ENCODE measurements at places on chromosomes 13 and 19.
A peak's percentile ranks its signal among the peaks of the same experiment; 100 is the strongest.

- no peak for DNase-seq
These were observed 160.6 kb downstream of the TUBA3C start for GRCh38 chr13:19020988-19021387.

DNA sequence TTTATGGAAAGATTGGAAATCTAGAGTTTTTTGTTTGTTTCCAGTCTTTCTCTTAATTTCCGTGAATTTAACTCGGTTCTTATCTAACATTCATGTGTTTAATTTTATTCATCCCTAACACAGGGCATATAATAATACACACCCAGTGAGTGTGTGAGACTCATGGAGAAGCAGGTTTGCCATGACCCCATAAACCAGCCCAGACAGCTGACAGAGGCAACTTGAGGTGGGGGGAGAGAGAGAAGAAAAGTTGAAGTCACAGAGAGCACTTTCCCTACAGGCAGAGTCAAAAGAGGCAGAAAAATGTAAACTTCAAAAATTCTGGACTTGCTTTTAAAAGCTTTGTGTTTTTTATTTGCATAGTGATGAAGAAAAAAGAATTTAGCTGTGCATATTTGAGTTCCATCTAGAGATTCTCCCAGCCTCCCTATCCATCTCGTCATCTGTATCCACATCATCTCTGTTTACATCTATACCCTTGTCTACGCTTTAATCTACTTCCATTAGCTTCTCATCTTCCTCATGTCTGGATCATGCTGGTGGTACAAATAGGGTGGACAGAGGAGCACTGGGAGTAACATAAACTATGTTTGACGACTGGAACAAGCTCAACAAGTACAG is 60.2 kb downstream of the THSD1 start:
- DNase-seq: no peak

GRCh38 chr19:52778811-52779210 is 7.8 kb downstream of the ZNF600 start:
- no peak for DNase-seq

DNA sequence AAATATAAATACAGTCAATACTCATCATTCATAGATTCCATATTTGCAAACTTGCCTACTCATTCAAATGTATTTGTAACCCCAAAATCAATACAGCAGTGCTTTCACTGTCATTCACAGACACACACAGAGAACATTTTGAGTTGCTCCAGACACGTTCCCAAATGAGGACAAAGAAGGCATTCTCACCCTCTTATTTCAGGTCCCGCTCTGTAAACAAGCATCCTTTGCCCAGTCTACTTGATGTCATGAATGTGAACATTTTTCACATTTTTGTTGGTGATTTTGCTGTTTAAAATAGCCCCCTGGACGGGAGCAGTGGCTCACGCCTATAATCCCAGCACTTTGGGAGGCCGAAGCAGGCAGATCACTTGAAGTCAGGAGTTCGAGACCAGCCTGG is 15.5 kb downstream of the C19orf47 start:
- no peak for DNase-seq

DNA sequence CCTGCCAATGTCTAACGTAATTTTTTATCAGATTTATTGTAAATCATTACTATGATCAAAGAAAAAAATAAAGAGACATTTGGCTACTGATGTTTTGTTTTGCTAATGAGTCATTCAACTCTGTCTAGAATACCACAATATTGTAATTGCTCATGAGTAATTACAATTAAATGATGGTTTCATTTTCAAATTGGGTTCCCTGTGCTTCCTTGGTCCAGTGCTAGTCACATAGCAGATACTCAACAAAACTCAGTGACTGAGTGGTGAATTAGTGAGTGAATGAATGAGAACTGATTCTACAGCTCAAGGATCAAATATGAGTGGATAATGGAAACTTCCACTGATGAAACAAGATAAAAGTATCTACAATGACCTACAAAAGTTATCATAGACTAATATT is 304.7 kb downstream of the POU4F1 start:
- DNase-seq: no peak

- DNase-seq: no peak
These were observed 997 bp upstream of the SAMD4B start for GRCh38 chr19:39341129-39341718.

GRCh38 chr19:46000491-46001246 is 5.4 kb downstream of the CCDC61 start:
- DNase-seq: no peak

DNA sequence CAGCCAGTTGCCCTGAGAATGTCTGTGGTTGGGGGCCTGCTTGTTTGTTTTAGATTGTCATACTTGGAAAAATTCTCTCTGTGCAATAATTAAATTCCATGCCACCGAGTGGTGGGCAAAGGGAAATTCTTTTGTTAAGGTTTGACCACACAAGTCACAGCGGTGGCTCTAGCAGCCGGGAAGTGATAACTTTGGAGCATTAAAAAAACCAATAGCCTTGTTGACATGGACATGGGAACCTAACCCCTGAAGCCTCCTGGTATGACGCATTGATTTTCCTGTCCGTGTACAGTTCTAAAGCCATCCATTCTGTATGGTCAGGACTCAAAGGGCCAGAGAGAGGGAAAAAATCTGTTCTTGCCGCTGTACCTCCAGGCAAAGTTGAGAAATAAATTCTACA is 384.9 kb upstream of the ZNF507 start:
- no peak for DNase-seq

DNA sequence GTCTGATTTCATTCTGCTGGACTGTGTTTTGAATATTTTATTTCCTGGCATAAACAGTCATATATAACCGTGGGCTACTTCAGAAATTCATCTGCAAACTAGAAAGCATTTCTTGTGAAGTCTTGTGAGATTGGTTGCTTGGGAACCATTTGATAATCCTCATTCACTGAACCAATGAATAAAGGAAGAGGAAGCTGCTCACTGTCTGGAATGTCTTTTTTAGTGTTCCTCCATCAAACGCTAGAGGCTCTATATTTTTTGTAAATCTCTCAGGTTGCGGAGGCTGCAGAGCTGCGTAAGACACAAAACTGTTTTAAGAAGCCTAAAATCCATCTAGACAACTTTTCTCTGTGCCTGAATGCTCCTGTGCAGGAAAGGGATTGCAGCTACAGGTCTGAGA is 18.7 kb upstream of the GPR12 start:
- DNase-seq: no peak

GRCh38 chr13:39685652-39686051 is 30.2 kb downstream of the COG6 start:
- no peak for DNase-seq

GRCh38 chr13:59494151-59494550 is 669.6 kb downstream of the DIAPH3 start:
- no peak for DNase-seq

DNA sequence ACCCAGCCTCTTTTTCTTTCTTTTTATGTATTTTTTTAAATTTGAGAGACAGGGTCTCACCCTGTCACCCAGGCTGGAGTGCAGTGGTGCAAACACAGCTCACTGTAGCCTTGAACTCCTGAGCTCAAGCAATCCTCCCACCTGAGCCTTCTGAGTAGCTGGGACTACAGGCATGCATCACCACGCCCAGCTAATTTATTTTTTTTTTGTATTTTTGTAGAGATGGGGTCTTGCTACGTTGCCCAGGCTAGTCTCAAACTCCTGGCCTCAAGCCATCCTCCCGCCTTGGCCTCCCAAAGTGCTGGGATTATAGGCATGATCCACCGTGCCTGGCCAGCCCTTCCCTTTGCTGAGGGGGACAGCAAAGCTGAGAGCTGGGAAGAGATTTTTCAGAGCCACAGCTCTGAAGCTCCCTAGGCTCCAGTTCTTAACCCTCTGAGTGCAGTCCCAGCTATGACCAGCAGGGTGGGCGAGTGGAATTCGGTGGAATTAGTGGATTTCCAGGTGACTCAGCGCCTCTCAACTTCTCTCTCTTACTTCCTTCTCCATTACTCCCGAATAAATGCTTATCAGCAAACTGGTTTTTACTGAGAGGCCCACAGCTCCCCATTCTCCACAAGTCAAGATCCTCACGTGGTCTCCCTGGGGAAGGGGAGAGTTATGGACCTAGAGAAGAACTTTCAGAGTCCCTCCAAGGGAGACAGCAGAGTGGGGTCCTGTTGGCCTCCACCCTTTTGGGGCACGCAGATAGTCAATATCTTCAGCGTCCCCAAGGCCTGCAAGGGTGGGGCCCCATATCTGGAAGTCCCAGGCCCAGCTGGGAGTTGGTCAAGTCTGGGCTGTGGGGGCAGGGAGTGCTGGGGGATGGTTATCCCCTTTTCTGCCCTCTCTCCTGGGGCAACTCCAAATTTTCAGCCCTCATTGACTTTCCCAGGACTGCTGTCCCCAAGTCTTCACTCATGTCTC is 1.2 kb downstream of the BLVRB start:
- no peak for DNase-seq

- no peak for DNase-seq
These were observed 16.9 kb upstream of the AP1M2 start for GRCh38 chr19:10603873-10604459.

DNA sequence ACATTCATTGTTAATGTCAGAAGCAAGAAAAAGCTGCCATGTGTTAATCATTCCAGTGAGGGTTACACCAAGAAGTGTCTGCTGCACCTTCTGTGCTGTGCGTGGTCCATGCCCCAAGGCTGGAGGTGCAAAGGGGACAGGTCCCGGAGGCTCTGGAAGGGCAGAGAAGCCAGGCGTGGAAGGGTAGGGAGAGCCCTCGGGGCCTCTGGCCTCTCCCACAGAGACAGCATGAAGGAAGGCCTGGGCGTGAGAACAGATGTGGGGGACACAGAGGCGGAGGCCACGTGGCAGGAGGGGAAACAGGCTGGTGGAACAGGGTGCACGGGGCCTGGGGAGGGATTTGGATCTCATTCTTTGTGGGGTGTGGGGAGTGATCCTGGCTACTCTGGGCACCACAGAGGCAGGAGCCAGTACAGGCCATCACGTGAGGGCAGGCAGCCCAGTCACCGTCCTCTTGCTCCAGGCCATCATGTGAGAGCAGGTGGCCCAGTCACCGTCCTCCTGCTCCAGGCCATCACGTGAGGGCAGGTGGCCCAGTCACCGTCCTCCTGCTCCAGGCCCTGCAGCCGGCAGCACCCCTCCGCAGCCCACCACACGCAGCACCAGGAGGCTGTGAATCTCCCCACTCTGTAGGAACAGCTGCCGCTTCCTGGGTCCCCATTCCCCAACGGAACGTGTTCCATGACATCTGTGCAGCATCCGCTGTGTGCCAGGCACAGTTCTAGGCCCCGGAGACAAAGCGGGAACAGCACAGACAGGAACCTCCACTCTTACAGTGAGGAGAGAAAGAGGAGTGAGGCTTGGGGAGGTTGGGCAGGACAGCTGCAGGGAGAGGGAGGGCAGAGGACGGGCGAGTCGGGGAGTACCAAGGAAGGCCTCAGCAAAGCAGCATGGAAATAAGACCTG is 10.2 kb upstream of the F7 start:
- no peak for DNase-seq

DNA sequence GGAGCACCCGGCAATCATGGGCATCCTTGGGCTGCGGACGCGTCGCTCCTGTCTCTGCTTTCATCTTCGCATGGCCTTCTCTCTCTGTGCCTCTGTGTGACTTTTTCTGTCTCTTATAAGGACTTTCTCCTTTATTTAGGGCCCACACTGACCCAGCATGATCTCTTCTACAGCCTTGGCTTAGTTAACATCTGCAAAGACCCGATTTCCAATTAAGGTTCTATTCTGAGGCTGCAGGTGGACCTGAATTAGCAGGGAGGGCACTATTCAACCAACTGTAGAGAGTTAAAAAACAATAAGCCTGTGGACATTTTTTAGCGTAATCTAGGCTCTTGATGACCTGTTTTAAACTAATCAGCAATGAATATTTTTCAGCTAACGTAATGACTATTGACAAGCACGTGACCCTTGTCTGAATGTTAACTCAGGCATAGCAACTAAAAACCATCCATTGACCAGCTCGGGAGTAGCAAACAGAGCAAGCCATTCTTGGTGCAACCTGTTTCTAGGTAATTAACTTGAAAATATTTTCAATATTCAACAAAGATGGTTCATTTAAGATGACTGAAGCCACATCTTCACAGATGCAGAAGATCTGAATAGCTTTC is 15.2 kb downstream of the F10 start:
- DNase-seq: no peak

GRCh38 chr13:45441633-45442032 is 23.1 kb upstream of the COG3 start:
- DNase-seq: no peak

DNA sequence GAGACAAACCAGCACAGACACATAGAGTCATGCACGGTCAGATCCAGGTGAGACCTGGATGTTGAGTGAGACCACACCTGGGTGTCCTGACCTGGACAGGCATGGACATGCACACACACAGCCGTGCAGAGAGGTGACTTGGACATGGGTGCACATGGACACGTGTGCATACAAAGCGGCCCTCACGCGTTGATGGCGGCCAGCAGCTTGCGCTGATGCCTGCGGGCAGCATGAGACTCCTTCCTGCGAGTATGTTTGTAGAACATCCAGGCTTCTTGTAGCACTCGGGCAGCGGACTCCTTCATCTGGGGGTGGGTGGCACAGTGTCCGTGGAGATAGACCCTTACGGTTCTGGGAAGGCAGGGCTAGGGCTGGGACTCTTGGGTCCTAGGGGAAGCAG is 11.5 kb downstream of the KCNN4 start:
- DNase-seq: no peak

DNA sequence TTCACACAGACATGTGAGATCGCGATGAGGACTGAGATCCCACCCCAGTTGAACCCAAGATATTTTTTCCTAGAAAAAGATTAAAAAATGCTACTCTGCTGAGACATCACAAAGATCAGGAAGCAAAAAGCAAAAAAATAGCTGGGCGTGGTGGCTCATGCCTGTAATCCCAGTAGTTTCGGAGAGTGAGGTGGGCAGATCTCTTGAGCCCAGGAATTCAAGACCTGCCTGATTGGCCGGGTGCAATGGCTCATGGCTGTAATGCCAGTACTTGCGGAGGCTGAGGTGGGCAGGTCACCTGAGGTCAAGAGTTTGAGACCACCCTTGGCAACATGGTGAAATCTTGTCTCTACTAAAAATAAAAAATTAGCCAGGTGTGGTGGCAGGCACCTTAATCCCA is 1.1 kb downstream of the FUT3 start:
- no peak for DNase-seq

DNA sequence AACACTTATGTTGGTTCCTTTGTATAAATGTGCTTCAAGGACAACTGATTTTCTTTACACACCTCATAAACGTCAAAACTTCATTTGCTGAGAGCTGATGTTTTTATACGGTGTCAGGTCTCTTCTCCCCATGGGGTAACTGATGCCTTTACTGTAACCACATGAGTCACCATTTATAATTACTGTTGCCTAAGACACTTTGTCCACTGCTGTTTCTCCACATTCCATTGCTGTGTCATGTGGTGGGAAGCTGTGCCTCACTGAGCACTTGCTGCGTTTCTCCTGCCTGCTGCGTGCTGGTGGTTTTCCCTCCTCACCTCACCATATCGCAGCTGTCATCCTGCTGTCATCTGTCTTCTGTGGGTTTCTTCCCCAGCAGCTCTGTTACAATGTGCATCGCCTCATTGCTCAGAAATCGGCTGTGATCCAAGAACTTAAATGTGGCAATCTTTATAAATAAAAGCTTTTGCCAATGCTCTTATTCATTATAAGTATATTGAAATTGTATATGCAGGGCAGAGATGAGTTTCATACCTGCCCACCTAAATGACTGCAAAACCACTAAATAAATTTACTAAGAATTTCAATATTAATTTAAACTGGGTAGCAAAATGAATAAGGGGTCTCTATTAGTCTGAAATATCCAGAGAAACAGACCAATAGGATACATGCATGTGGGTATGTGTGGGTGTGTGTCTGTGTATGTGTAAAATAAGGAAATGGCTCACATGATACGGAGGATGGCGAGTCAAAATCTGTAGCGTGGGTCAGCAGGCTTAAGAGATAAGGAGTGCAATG is 547.0 kb upstream of the SLITRK5 start:
- DNase-seq: peak; percentile 2
